ENCODE measurements at places on chromosomes 1 and 21.

DNA sequence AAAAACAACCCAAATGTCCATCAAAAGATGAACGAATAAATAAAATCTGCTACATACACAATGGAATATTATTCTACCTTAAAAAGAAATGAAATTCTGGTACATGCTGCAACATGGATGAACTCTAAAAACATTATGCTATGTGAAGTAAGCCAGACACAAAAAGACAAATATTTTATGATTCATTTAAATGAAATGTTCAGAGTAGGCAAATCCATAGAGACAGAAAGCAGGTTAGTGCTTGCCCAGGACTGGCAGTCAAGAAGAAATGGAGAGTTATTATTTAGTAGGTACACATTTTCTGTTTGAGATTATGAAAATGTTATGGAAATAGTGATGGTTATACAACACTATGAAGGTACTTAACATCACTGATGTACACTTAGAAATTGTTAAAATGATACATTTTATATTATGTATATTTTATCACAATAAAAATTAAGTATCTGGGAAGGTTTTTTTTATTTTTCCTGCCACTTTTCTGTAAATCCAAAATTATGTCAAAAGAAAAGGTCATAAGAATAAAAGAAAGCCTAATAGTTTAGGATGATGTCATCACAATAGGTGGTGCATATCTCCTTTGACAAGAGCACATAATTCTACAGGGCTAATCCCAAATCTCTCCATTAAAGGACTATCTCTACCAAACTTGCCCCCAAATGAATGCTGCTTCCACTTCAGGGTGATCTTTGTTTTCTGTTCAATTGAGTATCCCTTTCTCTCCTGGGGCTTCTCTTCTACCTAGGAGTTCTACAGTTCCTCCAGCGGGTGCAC is 40.2 kb upstream of the FCER1A start:
- DNase-seq, result no peak

DNA sequence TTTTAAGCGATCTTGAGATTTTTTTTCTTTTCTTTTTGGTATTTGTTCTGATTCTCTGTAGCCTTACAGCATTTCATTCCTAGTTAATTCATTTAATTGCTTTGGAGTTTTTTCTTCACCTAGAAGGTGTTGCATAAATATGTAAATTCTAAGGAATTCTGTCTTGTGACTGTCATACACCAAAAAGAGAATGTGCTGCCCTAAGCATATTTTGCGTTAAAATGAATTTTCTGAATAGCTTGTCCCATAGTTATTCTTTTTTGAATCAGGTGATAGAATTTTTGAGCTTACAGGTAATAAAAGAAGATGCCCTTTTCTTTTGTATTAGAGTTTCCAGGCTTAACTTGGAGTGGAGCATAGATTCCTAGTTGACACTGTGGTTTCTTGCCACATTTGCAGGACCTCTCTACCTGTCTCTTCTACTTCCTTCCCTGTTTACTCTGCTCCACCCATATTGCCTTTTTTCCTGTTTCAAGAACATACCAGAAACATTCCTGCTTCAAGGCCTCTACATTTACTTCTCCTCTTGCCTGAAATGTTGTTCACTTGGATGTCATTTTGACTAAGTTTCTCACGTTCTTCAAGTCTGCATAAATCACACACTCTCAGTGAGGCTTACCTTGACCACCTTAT is 53.2 kb downstream of the KIF1B start:
- DNase-seq, result no peak

DNA sequence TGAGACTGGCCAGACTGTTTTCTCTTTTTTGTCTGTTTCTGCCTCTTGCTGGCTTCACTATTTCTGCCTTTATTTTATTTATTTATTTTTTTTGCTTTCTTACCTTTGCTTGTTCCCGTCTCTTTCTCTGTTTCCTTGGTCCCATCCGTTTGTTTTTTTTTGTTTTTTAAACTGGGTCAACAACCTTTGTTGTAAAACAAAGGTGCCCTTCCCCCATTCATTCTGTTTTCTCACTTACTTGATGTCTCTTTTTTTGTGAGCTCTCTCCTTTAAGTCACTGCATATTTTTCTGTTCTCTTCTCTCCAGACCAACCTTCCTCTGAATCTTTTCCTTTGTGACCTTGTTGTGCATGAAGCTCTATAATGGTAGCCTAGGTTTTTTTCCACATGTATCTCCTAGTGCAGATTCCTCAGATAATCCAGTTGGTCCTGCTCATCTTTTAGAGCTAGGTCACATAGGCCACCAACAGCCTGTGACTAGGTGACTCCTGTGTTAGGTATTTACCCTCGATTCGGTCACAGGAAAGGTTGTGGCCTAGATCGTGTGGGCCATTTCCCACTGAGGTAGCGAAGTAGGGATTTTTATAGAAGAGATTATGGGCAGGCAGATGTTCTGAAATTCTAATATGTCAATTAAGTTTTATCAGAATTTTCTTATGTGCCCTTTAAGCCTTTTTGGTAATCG is 15.9 kb downstream of the GNAI3 start:
- no peak for DNase-seq

- DNase-seq, result no peak
Measured at GRCh38 chr21:20311234-20311787, 686.9 kb upstream of the NCAM2 start.

GRCh38 chr1:229284887-229285286 is 14.0 kb downstream of the RAB4A start:
- no peak for DNase-seq

DNA sequence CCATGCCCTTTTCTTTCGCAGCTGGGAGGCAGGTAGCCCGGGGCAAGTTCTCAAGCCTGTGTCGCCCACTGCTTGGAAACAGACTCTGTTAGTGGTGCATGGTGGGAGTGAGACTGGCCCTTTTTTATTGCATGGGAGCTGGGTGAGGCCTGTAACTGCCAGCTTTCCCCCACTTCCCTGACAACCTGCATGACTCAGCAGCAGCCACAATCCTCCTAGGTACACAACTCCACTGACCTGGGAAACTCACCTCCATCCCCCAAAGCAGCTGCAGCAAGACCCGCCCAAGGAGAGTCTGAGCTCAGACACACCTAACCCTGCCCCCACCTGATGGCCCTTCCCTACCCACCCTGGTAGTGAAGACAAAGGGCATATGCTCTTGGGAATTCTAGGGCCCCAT is 25.8 kb downstream of the PIGP start:
- DNase-seq, result no peak

DNA sequence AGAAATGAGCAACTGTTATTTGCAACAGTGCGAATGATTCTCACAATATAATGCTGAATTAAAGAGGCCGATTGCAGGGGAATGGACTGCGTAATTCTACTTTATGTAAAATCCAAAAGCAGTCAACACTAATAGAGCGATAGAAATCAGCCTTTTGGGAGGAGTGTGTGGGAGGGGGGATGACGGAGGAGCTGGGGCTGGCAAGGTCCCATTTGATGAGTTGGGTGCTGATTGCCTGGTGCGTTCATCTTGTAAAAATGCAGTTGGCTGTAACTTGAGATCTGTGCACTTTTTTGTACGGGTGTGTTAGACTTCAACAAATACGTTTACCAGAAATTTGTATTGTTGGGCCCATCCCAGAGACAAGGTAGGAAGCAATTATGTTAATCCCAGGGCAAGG is 20.7 kb downstream of the TNFRSF8 start:
- no peak for DNase-seq

DNA sequence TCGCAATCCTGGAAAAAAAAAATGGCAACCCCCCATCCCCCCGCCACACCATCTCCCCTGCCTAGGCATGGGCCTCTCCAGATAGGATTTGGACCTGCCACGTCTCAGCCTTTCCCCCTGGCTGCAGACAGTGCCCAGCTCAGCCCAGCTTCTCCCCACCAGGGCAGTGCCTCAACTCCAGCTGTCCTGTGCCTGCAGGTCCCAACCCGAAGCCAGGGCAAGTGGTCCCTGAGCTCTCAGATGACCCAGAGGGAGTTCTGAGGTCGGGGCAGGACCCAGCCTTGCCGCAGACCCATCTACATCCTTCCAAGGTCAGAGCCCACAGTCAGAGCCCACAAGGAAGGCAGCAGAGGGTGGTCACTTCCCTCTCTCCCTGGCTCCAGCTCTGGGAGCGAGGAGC is 86.7 kb upstream of the POU3F1 start:
- no peak for DNase-seq

- peak; percentile 80 for DNase-seq
Measured at GRCh38 chr1:243254233-243254926, 701 bp downstream of the CEP170 start.

GRCh38 chr1:159200769-159201168 is 3.9 kb upstream of the ACKR1 start:
- no peak for DNase-seq

GRCh38 chr1:95699149-95699953 is 465.3 kb downstream of the RWDD3 start:
- no peak for DNase-seq

DNA sequence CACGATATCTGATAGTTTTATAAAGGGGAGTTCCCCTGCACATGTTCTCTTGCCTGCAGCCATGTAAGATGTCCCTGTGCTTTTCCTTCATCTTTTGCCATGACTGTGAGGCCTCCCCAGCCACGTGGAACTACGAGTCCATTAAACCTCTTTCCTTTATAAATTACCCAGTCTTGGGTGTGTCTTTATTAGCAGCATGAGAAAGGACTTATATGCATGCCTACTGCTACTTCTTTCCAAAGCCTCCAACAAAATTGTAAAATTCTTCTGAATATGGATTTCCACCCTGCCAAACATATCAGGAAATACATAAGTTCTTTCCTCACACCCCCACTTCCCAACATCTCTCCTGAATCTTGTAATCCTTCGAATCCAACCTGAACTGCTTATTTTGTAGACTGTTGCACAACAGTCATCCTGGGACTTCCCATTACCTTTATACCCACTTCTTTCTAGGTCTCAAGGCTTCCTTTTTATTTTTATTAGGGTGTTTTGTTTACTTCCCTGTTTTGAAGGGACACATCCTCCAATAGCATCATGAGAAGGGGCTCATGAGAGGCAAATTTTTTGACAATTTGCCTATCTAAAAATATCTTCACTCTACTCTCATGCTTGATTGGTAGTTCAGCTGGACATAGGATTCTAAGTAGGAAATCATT is 67.5 kb upstream of the MUTYH start:
- DNase-seq, result no peak

- no peak for DNase-seq
Measured at GRCh38 chr1:231200388-231201031, 38.7 kb downstream of the TRIM67 start.

DNA sequence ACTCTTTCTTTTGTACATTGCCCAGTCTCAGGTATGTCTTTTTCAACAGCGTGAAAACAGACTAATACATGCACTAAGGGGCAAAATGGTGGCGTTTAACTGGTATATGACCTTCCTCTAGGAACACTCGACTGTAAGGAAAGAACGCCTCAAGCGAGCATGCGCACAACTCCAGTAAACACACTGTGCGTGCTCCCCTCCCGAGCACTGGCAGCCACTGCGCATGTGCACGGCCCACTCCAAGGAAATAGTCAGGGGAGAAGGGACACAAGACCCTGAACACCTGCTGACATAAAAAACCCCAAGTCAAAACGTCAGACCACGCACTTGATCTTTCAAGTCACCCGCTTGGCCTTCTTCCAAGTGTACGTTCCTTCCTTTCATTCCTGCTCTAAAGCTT is 173.5 kb downstream of the NPHP4 start:
- DNase-seq, result no peak

- DNase-seq, result peak; percentile 69
Measured at GRCh38 chr1:184222652-184223052, 164.2 kb upstream of the C1orf21 start.

DNA sequence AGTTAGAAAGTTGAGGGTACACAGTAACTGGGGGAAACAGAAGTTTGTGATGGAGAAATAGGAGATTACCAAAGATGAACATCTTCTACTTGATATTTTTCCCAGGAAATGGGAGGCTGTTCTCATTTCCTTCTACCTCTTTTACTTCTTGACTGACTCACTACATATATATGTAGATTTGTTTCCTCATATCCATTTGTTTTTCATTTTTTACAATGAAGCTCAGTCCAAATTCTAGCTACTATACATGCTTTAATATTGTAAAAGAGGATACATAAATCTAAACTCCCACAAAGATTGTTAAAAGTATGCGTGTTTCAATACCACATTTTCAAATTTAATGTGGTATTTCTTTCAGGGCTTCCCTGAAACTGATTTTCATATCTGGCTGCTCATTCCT is 366.6 kb upstream of the NCAM2 start:
- no peak for DNase-seq

- DNase-seq, result no peak
Measured at GRCh38 chr1:236273358-236273757, 8.4 kb downstream of the ERO1B start.

Measured in Ammon's horn (tissue), 1 donor.